Stimulated activated CD4-positive, alpha-beta T cell treated with anti-CD3 and anti-CD28 coated beads, Interleukin-15, amount 100 ng/mL, for 1 hour (primary cell): ENCODE measurements at places on chromosomes 7 and 10.

DNA sequence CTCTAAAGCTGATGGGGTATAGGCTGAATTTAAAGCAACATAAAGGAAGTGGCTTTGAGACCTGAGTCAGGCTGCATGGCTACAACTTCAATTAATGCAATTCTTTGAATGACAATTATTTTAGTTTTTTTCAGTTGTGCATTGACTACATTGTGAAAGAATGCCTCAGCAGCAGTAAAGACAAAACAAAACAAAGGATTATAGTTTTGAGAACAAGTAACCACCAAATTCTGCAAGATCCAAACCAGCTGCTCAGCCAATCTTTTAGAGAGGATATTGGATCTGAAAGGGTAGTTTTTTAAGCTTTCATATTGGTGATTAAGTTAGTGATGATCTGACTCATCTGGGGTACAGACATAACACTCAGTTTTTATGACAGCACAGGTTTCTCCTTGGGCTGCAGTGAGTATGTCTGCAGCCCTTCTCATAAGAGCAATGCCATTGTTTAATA, 40.6 kb upstream of the ABCA13 start:
- DNase-seq: no peak

- DNase-seq: no peak
Measured at GRCh38 chr10:2020836-2021235, 283.5 kb upstream of the ADARB2 start.

DNA sequence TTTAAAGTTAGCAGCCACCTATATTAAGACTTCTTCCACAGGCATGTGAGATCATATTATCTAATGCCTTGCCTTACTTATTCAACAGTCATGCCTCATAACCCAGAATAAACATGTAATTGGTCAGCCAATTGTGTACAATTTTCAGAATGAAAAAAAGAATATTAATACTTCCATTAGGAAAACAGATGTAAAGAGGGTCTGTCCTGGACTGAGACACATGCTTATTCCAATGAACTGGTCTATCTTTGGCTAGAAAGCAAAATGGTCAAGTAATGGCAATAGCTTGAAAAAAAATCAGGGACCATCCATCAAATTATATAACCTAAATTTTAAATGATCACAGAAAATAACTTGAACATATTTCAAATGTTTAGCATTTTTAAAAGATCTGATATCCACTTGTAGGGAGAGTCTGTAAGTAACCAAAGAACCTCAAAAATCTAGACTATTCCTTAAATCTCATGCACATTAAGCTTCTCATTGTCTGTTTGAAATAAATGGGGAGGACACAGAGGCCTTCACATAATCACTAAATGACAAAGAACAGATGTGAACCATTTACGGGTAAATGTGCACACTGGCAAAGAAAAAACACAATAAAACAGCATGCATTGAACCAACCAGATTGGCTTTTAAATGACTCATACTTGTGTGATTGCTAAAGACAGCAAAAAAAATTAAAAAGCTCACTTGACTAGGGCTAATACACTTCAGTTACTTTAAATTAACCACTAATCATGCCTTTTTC, 568.8 kb upstream of the PCDH15 start:
- no peak for DNase-seq

- no peak for DNase-seq
Measured at GRCh38 chr7:16975712-16976111, 93.9 kb upstream of the AGR3 start.

GRCh38 chr10:72502581-72502980, 123.3 kb downstream of the MICU1 start:
- DNase-seq: no peak

DNA sequence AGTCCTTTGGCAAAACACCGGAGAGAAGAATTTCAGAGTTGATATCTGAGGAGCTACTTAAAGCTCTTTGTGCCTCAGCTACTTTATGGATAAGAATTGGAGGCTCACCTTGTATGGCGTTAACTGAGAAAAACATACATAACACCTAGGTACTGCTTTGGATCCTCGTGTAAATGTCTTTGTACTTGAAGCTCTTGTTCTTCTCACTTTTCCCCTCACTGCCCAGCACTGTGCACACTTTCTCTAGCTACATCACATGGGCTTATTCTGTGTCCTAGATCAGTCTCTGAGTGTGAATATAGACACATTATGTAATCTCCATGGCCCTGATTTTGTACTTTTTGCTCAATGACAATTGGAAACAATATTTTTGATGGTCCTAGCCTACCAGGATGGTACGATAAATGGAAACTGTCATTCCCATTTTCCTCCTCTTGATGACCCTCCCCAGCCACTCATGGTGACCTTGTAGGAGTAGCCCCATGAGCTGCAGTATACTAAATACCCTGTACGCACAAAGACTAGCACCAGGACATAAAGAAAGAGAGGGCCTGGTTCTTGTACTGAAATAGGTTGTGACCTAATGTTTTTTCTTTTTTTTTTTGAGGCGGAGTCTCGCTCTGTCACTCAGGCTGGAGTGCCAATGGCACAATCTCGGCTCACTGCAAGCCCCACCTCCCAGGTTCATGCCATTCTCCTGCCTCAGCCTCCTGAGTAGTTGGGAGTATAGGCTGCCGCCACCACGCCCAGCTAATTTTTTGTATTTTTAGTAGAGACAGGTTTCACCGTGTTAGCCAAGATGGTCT, 22.1 kb downstream of the STAMBPL1 start:
- no peak for DNase-seq

GRCh38 chr10:15585303-15585715, 134.4 kb downstream of the ITGA8 start:
- DNase-seq: no peak

DNA sequence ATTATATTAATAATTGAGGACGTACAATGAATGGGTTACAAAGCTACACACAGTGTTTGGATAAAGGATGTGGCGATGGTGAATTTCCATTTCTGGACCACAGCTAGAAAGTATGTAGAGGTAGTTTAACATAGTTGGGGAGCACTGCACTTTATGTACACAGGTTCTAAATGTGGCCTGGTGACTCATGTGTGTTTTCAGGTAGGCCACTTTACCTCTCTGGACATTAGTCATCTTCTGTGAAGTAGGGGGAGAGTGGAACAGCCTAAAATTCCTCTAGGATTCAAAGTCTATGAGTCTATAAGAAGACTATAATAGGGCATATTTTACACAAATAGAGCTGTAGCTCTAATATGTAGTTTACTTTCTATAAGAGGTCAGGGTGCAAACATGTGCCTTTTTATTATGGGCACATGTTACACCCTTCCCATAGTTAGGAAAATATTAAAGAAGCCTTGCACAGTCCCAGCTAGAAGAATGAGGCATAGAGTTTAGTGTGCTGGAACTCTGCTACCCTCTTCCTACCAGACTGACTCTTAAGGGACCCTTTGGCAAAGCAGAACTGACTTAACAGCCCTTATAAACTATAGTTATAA, 594.9 kb downstream of the LRMDA start:
- DNase-seq: no peak

DNA sequence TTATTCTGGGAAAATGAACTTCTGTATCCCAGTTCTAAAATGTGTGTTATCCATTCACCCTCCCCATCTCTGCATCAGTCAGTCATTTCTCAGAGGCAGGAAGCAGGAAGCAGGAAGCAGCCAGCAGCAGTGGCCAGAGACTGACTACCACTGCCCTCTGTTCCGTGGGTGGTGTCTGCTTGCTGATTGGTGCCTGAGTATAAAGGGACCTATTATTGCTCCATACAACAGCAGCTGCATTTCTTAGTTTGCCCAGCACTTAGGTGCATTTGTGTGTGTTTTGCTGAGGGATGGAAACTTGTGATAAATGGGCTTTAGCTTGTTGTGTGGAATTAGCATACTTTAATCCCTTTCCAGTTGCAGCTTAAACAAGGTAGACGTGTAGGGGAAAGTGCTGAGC, 582.2 kb downstream of the SORCS1 start:
- DNase-seq: no peak

GRCh38 chr7:123424463-123424862, 109.9 kb downstream of the IQUB start:
- no peak for DNase-seq

- DNase-seq: no peak
Measured at GRCh38 chr7:1331561-1332467, 99.1 kb downstream of the UNCX start.

GRCh38 chr10:45080331-45080730, 79.6 kb downstream of the ZNF22 start:
- no peak for DNase-seq
